H9 (cell line): ENCODE measurements at places on chromosomes 16 and 17.
A peak's percentile ranks its signal among the peaks of the same experiment; 100 is the strongest.

DNA sequence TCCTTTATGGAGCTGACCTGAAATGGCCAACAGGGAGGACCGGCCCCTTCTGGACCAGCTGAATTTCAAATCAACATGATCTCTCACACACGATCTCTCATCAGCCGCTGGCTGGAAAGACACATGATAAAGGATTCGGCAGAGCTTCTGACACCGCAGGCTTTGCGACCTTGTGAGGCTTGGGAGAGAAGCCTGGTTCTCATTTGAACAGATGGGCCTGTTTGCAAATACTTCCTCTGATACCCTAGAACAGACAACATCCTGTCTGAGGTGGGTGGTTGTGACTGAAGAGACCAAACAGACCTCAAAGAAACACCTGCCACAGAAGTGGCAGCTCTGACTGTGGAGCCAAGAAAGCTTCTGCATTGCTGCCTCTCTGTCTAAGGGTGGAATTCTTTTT is 77.9 kb upstream of the SDK2 start:
- DNase-seq, result no peak

GRCh38 chr17:50187751-50188530 is 13.5 kb downstream of the COL1A1 start:
- no peak for DNase-seq

DNA sequence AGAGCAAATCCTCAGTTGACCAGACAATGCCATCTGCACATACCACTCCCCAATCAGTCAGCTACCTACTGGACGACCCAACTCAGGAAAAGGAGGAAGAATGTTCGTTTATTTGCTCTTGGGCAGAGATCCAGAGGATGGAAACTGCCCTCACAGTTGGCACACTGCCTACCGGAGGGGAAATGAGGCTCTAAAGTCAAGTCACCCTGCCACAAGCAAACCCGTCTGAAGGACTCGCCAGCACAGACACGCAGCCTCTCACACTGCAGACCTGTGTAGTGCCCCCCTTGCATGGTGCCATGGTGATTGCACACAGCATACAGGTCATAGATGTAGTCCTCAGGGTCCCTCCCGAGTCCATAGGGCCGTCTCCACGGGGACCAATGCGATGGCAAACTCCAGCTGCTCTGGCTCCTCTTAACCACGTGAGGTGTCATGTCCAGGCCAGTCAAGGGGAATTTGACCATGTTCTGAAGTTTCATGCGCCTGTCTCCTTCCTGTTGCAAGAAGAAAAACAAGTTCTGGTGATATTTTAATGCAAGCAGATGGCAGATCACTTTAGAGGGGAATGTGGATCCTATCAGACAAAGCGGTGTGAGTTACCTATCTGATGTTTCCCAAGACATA is 69.5 kb downstream of the USP31 start:
- DNase-seq, result no peak

DNA sequence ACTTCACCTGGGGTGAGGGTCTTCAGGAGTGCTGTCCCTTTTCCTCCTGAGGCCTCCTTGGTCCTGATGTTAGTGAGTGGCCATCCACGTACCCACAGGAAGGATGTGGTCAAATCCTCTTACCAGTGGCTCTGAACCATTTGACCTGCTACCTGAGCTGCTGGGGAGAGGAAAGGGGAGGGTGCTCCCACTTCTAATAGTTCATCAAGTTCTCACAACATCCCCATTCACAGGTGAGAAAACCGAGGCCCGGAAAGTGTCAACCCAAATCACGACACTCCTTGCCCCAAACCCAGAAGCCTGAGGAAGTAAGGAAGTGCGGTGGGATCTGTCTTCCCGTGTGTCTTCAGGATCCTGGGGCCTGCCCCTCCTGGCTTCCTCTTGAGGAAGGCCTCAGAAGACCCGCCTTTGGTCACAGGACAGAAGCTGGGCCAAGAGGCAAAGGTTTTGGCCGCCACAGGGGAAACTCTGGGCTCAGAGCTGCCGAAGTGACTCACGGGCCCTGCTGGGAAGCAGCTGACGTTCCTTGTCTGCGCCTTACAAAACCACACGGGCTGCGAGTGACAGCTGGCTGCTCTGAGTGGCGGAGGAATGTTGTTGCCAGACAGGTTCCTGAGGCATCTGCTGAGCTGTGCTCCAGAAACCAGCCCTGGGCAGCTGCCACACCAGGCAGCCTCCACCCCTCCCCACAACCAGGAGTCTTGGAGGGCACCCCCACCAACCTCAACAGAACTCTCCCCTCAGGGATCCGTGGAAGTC is 13.9 kb upstream of the KIFC3 start:
- peak; percentile 86 for DNase-seq

- DNase-seq, result no peak
Observed at GRCh38 chr17:45970659-45971058, 28.4 kb upstream of the STH start.

GRCh38 chr16:13402601-13403000 is 501.2 kb downstream of the SHISA9 start:
- no peak for DNase-seq

GRCh38 chr16:7378024-7378695 is 45.5 kb downstream of the RBFOX1 start:
- DNase-seq, result no peak

- no peak for DNase-seq
Observed at GRCh38 chr16:54654429-54654828, 276.2 kb upstream of the IRX5 start.

DNA sequence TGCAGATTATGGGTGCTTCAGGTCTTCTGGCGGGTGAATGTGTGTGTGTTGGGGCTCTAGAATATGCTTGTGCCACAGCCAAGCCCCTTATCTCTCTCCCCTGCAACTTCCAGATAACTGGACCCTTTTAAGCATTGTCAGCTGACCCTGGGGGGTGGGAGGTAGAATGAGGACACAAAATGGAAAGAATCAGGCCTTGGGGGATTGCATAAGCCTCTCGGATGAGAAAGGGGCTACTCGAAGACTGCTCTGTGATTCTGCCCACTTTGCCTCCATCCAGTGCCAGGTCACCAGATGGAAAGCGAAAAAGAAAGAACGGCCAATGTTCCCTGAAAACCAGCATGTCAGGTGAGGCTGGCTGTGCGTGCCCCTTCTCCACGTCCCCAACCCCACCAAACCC is 13.8 kb downstream of the THRA start:
- DNase-seq, result no peak

- DNase-seq, result no peak
Observed at GRCh38 chr16:17347624-17348023, 123.1 kb downstream of the XYLT1 start.

- no peak for DNase-seq
Observed at GRCh38 chr16:46889942-46890300, 5.8 kb downstream of the GPT2 start.

DNA sequence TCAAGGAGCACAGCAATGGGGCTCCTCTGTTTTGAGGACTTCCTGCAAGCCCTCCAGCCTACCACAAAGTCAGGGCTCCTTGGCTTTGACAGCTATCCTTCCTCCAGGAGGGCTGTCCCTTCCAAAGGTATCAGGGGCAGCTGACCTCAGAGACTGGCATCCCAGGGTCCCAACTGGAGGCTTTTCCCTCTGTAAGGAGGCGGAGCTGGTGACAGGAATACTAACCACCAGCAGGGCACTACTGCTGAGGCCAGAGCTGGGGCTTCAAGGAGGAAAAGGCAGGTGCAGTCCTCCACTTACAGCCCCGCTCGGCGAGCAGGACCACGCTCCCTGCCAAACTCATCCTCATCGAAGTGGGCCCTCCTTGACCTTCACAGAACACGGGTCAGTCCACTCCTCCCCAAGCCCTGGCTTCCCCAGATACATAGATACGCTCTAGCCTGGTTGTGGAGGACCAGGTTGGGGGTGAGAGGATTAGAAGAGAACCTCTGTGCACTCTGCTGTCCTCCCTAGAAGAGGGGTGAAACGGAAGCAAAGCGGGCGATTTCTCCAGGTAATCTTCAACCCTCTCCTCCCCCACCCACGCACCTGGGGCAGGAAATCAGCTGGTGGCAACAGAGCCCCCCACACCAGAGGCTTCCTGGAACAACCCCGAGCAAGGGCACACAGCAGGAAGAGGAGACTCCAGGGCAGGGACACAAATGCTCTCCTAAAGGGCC is 20.5 kb downstream of the ST3GAL2 start:
- peak; percentile 59 for DNase-seq

DNA sequence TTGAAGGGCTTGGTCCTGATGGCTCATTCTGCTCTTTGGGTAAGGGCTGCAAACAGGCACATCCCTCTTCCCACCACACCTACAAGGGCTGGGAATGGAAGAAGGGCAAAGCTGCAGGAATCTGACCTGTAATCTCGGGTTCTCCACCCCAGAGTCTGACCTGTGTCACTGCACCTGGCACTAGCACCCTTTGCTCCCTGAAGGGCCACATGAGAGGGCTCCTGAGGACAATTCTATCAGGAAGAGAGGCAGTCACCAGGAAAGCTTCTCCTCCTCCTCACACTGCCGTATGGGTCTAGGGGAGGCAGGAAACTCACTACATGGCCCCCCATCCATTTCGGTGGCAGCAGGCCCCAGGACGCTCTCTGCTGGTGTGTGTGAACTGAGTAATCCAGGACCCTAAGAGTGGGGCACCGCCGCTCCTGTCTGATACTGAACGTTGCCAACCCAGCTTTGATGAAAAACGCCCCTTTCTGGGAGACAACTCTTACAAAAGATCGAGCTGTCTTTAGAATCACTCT is 26.4 kb downstream of the TTLL6 start:
- DNase-seq, result no peak

GRCh38 chr17:78027121-78027520 is 68.6 kb downstream of the TNRC6C start:
- no peak for DNase-seq

- DNase-seq, result no peak
Observed at GRCh38 chr16:3599922-3600321, 11.5 kb downstream of the SLX4 start.

GRCh38 chr16:87635541-87636049 is 33.3 kb downstream of the JPH3 start:
- peak; percentile 66 for DNase-seq

DNA sequence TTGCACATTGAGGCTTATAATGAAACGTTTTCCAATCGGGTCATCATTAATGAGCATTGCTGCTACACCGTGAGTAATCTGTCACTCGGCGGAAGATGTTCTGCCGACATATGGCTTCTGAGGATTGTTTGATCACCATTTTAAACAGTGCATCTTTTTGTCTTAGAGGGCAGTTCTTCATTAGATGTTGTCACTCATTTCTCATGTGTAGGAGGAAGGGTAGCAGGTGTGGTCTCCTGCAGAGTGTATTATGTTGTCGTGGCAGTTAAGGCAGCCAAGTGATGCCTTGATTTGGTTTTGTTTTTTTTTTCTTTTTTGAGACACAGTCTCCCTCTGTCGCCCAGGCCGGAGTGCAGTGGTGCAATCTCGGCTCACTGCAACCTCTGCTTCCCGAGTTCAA is 50.5 kb downstream of the SEC14L1 start:
- DNase-seq, result no peak

GRCh38 chr17:3546997-3547396 is 10.6 kb downstream of the TRPV3 start:
- peak; percentile 26 for DNase-seq

DNA sequence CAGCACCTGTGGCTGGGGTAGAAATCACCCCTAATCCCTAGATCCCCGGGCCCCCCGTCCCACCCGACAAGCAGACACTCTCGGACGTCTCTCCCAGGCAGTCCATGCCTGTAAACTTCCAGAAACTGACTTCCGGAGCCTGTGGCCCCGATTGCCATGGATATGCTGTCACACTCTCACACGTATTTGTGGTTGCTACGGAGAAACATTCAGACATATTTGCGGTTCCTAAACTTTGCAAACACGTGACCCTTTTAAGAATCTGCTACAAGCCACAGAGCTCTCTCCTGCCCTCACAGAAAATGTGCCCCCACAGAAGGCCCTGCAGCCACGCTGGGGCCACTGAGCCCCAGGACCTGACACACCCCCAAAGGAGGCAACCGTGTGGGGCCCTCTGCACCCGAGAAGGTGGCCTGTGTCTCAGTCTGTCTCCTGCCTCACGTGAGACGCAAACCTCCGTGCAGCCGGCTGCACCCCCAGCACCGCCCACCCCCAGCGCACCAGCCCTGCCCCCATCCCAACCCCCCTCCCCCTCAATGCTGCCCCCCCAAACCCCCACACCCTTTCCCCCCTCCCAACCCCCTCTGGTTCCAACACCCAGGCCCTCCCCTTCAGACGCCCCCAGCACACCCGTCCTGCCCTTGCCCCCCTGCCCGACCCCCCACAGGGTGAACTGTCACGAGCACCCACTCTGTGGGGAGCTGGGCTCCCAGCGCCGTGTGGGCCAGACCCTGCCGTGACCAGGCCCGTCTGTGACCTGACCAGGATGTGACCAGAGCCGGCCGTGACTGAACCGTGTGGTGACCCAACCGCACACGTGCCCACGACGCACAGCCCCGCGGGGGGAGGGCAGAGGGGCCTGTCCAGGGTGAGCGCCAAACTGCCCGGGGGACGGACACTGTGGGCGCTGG is 66.3 kb upstream of the METRNL start:
- no peak for DNase-seq

- DNase-seq, result no peak
Observed at GRCh38 chr17:56830726-56831368, 2.9 kb downstream of the C17orf67 start.

DNA sequence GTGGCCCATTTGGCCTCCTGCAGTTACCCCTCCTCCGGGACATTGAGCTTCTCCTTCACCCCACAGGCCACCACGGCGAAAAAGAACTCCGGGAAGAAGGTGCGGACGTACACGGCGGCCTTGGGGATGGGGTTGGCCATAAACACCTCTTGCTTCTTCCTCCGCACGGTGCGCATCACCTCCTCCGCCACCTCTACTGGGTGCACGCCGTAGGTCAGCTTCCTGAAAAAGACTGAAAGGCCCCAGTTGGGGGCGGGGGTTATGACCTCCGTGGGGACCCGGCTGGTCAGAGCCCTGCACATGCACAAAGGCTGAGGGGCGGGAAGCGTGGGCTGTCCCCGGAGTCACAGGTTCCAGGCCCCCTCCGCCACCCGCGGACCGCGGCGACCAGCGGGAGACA is 19.9 kb downstream of the DHRS7C start:
- no peak for DNase-seq

DNA sequence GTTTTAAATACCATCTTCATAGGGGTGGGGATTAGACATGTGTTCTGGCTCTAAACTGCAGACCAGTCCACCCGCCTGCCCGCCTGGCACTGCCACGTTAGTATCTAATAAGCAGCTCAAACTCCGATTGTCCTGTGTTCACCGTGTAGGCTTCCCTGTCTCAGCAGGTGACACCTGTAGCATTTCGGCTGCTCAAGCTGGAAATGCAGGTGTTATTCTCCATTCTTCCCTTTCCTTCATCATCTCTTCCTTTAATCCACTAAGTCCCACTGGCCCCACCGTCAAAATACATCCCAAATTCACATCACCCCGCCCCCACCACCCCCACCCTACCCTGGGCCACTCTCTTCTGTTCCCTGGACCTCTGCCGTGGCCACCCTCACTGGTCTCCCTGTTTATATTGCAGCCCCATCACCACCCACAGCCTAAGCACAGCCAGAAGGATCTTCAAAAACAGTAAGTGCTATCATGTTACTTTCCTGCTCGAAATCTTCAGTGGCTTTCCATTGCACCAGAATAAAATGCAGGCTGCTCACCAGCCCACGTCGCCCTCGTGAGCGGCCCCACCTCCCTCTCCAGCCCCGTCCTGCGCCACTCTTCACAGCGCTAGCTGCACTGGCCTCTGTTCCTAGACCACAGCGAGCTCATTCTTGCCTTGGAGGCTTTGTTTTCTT is 65.1 kb downstream of the RTN4RL1 start:
- no peak for DNase-seq

- no peak for DNase-seq
Observed at GRCh38 chr17:79930877-79931816, 91.9 kb upstream of the CBX4 start.

GRCh38 chr16:64749346-64749745 is 372.5 kb downstream of the CDH11 start:
- DNase-seq, result no peak
